Dorsolateral prefrontal cortex (tissue), 122 donors: ENCODE measurements at places on chromosomes 16 and 17.

- DNase-seq = no peak
Observed at GRCh38 chr16:25299792-25300590, 42.3 kb upstream of the ZKSCAN2 start.

- no peak for DNase-seq
Observed at GRCh38 chr17:20009302-20010098, at the start of gene SPECC1. Gene SPECC1, plus strand, starts transcription at chr17:20009359. Its CDS starts 87,293 bp downstream, at chr17:20096652.

DNA sequence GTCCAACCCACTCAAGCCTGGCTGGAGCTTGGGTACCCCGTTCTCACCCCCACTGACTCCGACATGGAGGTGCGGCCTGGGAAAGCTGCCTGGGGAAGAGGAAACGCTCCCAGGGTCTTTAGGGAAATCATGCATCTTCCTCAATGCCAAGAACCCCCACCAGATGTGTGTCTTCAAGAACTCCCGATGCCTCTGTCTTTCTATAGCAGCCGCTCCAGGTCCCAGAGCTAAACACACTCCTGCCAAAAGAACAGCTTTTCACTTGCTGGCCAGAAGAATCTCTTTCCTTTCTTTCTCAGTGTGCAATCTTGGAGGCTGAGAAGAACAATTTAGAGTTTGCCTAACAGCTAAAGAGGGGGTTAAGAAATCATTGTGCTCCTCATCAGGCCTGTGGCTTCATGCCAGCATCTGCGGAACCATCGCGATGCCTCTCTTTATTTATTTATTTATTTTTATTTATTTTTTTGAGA lies 41.1 kb upstream of the MTSS2 start:
- no peak for DNase-seq

DNA sequence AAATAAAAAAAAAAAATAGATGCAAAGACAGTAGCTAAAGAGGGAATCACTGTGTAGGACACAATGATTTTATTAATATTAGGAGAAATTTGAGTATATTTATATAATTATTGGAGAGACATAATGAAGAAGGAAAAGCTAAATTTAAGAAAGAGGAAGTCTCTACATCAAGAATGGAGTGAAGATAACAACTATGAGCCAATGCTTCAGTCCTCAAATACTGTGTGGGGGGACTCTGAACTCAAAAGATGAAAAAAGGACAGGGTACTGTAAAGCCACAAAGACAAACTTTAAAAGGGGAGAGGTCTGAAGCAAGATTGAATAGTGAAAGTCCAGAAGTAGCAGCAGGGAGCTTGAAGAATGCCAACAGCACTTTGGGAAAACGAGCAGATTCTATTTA lies 44.7 kb downstream of the SKAP1 start:
- no peak for DNase-seq

- no peak for DNase-seq
Observed at GRCh38 chr17:42312035-42312284, 23.7 kb downstream of the STAT5A start.

- DNase-seq = no peak
Observed at GRCh38 chr17:51258756-51259563, 889 bp downstream of the MBTD1 start.

DNA sequence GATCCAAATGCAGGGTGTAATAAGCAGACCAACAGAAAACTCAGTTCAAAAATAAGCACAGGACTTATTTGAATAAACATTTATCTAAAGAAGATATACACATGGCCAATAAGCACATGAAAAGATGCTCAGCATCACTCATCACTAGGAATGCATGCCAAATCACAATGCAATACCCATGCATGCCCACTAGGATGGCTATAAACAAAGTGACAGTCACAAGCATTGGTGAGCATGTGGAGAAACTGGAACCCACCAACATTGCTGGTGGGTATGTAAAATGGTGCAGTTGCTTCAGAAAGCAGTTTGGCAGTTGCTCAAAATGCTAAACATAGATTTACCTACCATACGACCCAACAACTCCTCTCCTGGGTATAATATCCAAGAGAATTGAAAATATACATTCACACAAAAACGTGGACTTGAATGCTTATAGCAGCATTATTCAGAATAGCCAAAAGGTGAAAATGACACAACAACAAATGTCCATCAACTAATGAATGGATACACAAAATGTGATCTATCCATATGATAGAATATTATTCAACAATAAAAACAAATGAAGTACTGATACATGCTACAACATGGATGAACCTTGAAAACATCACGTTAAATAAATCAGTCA lies 20.1 kb downstream of the UBE2O start:
- no peak for DNase-seq

GRCh38 chr17:41325611-41326010 lies 10.1 kb upstream of the KRTAP17-1 start:
- no peak for DNase-seq

DNA sequence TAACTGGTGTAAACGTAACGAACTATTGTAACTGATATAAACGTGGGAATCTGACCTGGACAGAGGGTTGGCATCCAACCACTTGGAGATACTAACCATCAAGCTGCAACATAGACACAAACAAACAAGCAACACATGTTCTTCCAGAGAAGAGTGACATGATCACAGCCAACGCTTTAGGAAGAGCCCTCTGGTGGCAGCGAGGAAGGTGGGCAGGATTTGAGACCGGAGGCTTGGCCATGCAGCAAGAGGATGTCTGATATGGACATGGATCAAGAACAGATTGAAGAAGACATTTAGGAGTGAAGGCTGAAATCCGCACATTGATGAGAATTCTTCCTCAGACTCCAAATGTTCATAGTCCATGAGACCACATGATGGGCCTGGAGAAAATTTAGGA lies 40.3 kb upstream of the TNRC6A start:
- no peak for DNase-seq

DNA sequence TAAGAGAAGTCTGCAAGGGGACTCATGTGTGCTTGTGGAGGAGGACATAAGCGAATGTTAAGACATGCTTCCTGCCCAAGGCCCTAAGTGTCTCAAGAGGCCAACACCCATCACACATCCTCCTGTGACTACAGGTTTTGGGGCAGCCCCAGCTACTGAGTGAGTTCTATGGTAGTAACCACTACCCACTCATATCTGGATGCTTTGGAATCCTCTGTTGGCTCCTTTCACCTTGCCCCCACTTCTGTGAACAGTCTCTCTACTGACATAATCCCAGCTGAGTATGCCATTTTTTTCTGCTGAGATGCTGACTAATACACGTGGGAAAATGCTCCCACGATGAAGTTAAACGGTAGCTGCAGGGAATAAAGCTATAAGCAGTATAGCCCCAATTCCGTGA lies 153.5 kb downstream of the VPS53 start:
- DNase-seq = no peak

DNA sequence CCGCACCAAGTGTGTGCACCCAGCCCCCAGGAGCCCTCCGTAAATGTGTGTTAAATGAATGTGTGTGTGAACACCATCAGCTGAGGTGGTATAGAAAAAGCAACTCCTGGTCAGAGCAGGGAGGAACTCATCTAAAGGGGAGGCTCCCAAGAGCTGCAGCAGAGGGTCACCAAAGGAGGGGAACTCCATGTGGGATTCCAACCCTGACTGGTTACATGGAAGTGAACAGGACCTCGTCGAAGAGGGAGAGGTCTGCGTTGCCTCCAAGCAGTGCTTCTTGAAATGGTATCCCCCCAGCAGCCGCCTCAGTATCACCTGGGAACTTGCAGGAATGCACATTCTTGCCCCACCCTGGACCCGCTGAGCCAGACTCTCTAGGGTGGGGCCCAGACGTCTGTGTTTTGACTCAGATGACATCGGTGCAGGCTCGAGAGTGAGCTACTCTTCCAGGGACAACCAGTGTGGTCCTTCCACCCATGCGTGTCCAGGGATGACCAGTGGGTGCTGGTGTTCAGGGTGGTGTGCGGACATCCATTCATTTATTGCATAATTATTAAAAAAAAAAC lies 30.8 kb downstream of the ADCY9 start:
- no peak for DNase-seq

- DNase-seq = no peak
Observed at GRCh38 chr16:49575346-49576172, 202.0 kb downstream of the C16orf78 start.

DNA sequence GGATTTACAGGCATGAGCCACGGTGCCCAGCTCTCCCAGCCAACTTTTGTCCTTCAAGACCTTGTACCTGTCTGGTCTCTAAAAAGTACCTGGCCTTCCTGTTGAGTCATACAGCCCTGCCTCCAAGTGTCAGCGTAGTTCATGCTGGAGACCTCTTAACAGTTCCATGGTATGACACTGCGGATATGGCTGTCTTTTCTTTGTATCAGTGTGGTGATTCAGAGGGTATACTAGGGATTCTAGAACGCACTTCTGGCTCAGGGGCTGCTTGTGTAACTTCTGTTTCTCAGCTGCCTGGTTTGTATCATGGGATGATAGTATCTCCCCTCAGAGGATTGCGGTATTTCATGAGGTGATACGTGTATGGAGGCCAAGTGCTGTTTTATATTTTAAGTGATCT lies 2.0 kb upstream of the TMEM11 start:
- no peak for DNase-seq

GRCh38 chr17:61650749-61651148 lies 59.7 kb upstream of the NACA2 start:
- DNase-seq = no peak

- no peak for DNase-seq
Observed at GRCh38 chr16:60566901-60567300, 1469.3 kb downstream of the CDH8 start.

DNA sequence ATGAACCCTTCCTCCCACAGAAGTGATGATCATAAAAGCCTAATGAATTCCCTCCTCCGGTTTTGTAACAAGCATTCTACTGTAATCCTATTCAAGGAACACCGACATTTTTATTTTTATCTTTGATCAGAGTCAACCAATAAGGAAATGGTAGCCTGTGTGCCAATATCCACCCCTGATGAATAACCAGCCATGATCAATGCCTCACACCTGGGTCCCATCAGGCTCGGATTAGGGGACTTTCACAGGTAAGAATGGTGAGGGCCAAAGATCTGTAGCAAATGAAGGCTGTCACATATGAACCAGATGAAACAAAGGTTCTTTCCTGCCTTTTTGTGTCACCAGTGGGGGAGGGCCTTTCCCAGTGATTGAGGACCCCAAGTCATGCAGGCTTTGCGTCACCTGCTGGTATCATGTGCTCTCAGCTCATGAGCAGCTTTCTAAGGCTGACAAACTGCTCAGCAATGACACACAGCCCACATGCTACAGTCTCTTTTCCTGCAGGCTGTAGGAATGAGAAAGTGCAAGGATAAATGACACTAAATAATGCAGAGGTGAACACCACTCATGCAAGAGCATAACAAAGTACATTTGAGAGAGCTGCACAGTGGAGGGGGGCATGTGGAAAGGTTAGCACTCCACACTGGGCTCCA lies 34.9 kb downstream of the TOM1L2 start:
- DNase-seq = peak; percentile 19

GRCh38 chr17:50267074-50267841 lies 7.0 kb upstream of the TMEM92 start:
- peak; percentile 20 for DNase-seq

GRCh38 chr17:31391496-31391949 lies at the start of gene RAB11FIP4:
Gene RAB11FIP4, plus strand, starts transcription at chr17:31391675. Its CDS starts 178 bp downstream, at chr17:31391853.
- DNase-seq = peak; percentile 42

DNA sequence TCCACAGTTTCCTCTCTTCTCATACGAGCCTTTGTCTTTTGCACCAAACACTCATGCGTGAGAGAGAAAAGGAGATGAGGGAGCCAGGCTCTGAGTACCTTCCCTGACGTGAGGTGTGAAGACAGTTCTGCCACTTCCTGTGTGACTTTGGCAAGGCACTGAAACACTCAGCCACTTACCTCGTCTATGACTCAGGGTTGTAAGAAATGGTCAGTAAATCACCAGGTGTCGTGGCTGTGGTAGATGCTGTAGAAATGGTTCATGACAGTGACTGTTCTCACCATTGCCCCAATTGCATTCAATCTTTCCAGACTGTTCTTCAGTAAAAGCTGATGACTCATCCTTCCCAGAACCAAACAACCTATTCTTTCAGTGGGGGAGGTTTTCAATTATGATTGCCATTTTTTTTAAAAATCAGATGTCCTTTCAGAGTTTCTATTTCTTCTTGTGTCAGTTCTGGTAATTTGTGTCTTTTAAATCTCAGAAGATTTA lies 49.2 kb upstream of the CBFA2T3 start:
- no peak for DNase-seq

GRCh38 chr17:58694302-58694701 lies 1.9 kb downstream of the RAD51C start:
- no peak for DNase-seq

DNA sequence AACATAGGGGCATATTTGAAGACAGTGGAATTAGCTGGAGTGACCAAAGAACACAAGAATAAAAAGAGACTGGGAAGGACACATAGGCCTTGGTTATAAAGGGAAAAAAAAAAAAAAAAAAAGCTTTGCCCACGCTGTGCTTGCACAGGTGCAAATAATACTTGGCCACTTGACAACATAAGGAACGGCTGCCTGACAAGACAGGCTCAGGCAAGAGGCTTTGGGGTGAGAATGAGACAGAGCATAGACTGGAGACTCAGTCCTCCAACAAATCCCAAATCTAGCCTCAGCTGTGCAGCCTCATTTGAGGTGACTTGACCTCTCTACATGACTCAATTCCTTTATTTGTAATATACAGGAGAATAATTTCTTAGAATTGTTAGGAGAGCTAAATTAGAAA lies 332.8 kb upstream of the DYNLRB2 start:
- DNase-seq = no peak

GRCh38 chr17:74303305-74303704 lies 22.7 kb upstream of the KIF19 start:
- no peak for DNase-seq

DNA sequence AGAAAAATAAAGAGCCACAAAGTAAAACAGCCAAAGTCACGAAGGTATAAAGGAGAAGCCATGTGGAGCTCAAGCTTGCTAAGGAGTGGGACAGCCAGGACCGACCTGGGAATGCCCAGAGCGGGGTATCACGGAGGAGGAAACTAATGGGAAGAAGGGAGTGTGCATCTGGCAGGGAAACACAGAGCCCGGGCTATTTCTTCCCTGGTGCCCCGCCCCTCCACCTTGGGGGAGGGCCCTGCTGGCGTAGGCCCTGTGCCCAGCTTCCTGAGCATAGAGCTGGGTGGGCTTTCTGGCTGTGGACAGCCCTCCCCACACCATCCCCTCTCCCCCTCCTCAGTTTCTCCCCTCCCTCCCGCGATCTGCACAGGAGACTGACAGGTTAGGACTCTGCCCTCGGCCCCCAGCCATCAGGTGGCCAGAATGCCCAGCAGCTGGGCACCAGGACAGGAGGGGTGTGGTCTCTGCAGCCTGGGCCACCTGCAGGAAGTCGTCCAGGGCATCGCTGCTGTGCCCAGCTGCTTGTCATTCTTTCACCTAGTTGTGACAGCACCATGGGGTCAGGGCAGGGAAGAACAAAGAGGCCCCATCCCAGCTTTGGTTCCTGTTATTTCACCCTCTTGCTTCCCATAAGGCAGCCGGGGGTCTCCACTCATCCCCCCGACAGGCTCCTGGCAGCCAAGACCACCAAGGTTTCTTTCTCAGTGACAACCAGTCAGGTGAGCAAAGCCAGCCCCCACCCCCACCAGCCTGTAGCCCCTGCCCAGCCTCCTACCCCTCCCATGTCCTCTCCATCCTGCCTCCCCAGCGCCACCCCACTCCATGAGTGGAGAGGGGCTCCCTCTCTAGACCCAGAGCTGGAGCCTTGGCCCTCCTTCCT lies 7.1 kb upstream of the DCAF7 start:
- DNase-seq = no peak

GRCh38 chr16:66395806-66396555 lies 29.5 kb downstream of the CDH5 start:
- DNase-seq = no peak
